Renal pelvis (tissue), 12 donors: ENCODE measurements at places on chromosomes 5 and 9. TPM values are rescaled to one million over a fixed set of nuclear protein-coding genes. Genes with fewer than 3 reads are reported as not detected.

- DNase-seq = no peak
Measured at GRCh38 chr5:23451156-23451555, 56.3 kb upstream of the PRDM9 start.

GRCh38 chr9:134356496-134357470 is 30.5 kb downstream of the RXRA start:
- DNase-seq = no peak

- no peak for DNase-seq
Measured at GRCh38 chr9:71822456-71822855, 54.1 kb upstream of the CEMIP2 start.

- no peak for DNase-seq
Measured at GRCh38 chr9:129841071-129841470, 5.8 kb downstream of the USP20 start.

DNA sequence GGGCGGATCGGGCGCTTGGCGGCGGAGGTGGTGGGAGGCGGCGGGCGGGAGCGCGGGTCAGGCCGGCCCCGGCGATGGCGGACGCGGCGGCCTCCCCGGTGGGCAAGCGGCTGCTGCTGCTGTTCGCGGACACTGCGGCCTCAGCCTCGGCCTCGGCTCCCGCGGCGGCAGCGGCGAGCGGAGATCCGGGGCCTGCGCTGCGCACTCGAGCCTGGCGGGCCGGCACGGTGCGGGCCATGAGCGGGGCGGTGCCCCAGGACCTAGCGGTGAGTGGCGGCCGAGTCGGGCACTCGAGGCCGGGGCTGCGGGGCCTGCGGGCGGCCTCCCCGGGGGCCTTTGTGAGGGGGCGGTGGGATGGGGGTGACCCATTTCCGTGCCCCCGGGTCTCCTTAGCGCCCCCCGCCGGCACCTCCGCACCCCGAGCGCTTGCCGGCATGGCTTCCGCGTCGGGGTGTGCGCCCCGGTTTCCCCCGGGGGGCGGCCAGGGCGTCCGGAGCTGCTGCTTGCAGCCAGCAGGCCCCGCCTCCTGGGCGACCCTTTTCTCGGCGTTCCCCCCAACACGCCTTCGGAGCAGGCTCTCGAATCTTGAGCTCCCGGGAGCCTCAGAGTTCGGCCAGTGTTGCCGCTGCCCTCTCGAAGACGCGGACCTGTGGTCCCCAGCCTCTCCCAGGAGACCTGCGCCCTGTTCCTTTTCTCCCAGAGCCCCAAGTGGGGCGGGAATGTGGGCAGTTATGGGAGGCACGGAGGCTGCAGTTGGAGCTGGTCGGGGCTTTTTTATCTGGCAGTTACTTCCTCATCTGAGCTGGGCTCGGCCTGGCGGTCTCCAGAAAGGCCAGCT is 456 bp downstream of the KDM3B start:
- DNase-seq = peak; percentile 56

DNA sequence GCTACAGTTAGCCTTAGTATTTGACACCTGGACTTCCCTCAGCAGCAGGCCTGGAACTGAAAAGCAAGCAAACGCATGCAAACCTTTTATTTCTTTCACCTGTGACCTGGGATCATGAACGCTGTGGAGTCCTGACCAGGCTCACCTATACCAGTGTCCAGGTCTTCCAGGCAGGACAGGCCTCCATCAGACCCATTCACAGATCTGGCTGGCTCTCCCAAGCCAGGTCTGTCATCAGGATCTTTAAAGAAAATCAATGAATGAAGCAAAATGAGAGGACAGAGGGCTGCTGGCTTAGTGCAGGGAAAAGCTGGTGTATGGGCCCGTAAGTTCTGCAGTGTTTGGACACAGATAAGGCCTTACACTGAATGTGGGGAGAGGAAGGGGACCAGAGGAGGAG is 96.3 kb upstream of the CPEB4 start:
- no peak for DNase-seq

DNA sequence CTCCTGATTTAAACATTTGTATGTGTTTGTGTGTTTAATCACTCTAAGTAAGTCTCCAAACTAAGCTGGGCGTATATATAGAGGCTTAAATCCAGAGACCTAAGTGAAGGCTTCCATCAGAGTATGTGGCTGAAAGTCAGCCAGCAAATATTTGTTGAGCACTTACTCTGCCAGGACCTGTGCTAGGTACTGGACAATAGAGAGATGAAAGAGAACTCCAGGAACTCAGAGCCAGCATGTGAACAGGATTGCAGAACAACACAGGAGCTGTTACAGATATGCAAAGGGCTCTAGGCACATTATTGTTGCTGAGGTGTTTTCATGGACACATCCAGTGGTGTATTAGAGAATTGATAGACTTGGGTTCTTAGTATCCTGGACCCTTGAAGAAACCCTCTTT is 4.7 kb upstream of the BNIP1 start:
- no peak for DNase-seq

DNA sequence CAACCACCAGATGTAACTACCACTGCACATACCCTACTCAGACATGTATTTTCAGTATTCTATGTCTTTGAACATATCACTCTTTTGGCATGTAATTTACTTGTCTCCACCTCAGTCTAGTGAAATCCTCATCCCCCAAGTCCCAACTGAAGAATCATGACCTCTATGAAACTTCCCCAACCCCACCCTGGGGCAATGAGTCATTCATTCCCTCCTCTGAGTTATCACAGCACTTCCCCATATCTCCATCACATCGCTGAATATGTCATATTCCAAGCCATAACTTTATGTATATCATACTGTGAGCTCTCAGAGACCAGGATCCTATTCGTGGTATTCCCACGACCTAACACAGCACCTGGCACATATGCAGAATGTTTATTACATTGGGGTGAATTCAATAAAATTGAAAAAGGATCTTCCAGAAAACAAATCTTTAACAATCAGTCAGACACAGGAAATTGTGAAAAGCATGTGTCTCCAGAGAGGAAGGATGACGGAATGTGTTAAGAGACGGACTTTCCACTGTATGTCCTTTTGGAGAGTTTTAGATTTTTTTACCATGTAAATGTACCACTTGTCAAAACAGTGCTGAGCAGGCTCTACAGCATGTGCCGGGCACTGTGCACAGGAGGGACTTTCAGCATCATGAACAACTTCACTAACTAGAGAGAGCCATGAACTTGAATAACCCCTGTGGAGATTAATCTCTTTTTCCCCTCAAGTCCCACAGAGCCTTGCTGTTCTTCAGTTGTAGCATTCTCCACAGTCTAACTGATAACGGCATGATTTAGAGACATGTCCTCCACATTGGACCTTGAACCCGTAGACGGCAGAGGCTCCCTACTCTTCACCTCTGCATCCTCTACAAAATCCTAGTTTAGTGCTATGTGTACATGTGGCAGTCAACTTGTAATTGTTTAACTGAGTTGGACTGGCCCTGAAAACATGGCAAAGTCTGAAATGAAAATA is 213.5 kb downstream of the GLIS3 start:
- DNase-seq = no peak

DNA sequence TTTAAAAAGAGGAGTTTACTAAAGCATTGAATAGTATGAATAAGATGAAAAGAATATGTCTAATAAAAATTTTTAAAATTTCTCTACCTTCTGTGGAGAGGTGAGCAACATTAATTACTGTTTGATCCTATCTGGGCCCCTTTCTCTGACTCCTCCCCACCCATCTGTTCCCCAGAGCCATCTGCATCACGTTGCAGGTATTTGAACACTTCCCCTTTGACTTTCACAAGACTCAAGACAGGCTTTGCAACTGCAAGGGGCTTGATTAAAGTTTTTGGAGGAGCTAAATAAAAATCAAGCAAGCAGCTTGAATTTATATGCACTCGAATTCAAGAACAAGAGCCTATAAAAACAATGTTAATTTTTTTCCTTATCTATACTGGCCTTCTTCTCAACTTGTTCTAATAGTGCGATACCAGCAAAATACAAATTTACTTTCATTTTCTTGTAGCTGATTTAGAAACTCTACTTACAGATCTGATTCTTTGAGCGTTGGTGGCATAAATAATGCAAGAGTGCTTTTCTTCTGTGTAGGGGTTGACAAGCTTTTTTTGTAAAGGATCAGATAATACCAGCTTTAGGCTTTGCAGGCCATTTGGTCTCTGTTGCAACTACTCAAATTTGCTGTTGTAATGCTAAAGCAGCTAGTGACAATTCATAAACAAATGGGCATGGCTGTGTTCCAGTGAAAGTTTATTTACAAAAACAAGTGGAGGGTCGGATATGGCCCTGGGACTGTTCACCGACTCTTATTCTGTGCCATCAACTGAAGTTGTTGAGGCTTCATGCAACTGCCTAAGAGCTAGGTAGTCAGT is 21.2 kb downstream of the TXNDC8 start:
- no peak for DNase-seq

- no peak for DNase-seq
Measured at GRCh38 chr5:68592351-68592750, 376.8 kb downstream of the PIK3R1 start.

DNA sequence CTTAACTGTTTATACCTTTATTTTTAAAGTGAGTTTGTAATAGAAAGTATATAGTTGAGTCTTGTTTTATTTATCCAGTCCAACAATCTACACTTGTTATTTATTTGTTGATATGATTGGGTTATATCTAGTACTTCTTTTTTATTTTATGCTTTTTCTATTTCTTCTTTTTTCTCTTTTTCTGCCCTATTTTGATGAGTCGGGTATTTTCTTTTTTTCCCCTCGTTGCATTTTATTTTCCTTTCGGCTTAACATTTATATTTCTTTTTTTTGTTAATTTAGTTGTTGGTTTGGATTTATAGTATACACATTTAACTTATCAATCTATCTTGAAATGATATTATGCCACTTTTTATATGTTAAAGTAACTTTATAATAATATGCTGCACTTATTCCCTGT is 111.7 kb upstream of the IZUMO3 start:
- no peak for DNase-seq

DNA sequence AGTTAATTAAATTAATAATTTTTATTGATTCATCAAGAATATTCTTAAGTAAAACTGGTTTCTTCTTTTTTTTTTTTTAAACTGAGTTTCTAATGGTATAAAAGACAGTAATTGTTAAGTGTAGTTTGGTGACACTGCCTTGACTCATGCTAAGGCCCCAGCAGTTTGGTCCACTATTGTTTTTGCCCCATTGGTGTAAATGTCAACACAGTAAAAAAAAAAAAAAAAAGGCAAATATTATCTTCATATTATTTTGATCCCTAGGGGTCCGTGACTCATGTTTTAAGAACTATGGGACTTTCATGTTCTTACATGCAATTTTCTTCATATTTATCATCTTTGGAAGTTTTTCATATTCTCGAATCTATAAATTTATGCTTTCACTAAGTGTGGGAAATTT is 29.2 kb upstream of the JAK2 start:
- DNase-seq = no peak

DNA sequence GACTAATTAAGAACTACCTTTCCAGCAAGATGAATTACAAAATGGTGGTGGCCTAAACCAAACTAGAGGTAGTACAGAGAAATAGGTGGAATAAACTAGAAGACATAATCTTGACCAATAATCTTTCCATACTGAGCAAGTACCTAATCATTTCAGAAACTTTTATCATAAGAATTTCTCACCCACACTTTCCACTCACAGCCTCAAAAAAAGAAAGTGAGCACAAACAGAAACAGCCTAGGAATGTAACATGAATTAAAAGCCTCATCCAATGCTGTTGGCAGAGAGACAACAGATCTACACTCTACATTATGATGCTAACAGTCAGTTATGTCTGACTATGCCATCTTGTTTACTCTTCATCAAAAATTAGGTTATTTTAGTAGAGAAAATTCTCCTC is 1.3 kb downstream of the RNF38 start:
- DNase-seq = no peak

- DNase-seq = no peak
Measured at GRCh38 chr5:159257629-159258283, 5.3 kb upstream of the UBLCP1 start.

GRCh38 chr5:157650991-157651611 is 1.1 kb downstream of the SOX30 start:
- no peak for DNase-seq

- DNase-seq = peak; percentile 42
Measured at GRCh38 chr5:117623042-117623805, 1048.6 kb upstream of the SEMA6A start.

- DNase-seq = no peak
Measured at GRCh38 chr5:154465169-154465568, 12.9 kb downstream of the HAND1 start.

DNA sequence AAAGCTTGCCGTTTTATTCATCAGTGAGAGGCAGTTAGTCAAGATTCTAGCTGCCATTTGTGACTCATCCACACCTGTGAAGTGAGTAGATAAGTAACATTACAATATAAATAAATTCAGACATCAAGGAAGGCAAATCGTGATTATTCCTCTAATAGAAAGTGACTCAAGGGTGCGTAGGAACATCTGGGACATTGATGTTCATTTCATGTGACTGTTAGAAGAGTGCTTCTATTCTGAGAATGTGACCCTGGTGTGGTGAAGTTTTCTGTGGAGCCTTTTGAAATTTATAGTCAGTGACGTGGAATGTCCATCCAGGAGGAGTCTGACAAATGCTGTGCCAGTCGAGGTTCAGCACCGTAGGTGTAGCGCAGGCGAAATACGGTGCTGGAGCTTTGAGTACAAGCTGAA is 48.4 kb upstream of the FAM240B start:
- no peak for DNase-seq

DNA sequence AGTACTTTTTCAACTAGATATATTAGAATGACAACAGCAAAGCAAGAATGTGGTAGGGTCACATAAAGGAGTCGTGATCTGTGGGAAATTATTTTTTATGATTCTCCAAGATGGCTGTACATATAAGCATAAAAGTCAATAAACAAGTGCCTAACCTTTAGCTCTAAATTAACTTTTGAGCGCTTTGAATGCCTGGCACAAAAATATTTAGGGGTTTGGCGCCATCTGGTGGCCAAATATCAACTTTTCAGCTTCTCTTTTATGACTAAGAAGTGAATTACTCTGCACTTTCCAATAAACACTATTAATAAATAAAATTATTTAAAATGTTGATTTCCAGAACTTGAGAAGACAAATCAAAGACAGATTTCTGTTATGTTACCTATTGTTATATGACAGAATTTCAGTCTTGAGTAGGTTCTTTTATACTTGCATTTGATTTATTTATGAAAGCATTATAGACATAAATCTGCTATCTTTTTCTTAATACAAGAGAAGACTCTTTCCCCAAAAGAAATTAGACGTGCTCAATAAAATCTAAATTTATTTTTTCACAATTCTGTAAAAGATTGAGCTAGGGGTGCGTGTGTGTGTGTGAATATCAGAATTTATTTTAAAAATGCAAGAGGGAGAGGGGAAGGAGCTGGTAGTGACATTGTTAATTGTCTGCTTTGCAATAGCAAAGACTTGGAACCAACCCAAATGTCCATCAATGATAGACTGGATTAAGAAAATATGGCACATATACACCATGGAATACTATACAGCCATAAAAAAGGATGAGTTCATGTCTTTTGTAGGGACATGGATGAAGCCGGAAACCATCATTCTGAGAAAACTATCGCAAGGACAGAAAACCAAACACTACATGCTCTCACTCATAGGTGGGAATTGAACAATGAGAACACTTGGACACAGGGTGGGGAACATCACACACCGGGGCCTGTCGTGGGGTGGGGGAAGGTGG is 36.7 kb upstream of the ARRDC3 start:
- peak; percentile 40 for DNase-seq

LRRC19 gene
- polyA plus RNA-seq = 12.0 TPM

PRSS3 gene
- polyA plus RNA-seq = 2.2 TPM

SPINK6 gene
- not detected for polyA plus RNA-seq

GDNF gene
- polyA plus RNA-seq = 12.4 TPM
